ENCODE measurements at places on chromosomes 7 and 10. TPM values are rescaled to one million over a fixed set of nuclear protein-coding genes. Genes with fewer than 3 reads are reported as not detected.

The CNTNAP2 gene
- polyA plus RNA-seq: 1.5 TPM

GRCh38 chr10:128543151-128543550, 416.9 kb upstream of the MKI67 start:
- no peak overlapping the region for H3K4me3 ChIP-seq
- DNase-seq: no peak
- H3K36me3 ChIP-seq: no peaks in the 10 kb centered on the region
- no peaks in the 10 kb centered on the region for H3K27me3 ChIP-seq
- H3K27ac ChIP-seq: no peak overlapping the region

GRCh38 chr10:93309062-93309461, 173.1 kb downstream of the MYOF start:
- H3K4me3 ChIP-seq: no peak overlapping the region
- no peak overlapping the region for H3K27ac ChIP-seq
- H3K4me1 ChIP-seq: no peaks in the 10 kb centered on the region
- H3K27me3 ChIP-seq: no peaks in the 10 kb centered on the region
- H3K36me3 ChIP-seq: no peaks in the 10 kb centered on the region
- DNase-seq: no peak

DNA sequence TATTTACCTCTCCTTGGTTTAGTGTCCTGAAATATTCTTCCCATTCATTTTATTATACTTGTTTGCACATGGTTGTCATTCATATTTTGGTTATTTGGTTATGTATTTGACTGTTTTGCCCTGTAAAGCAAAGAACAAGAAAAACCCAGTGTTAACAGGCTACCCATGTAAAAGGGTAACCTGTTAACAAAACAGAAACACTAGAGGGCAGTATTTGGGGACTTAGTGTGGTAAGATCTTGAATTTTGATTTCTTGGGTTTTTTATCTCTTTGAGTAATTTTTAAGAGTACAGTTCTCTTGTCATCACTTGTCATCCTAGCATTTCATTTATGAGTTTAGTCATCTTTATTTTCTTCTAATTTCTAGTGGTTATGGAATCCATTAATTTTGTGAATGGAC, 51.3 kb downstream of the POLL start:
- H3K27me3 ChIP-seq: no peaks in the 10 kb centered on the region
- H3K27ac ChIP-seq: no peak overlapping the region
- no peaks in the 10 kb centered on the region for H3K36me3 ChIP-seq
- H3K4me3 ChIP-seq: no peak overlapping the region
- no peak for DNase-seq

The MKX gene
- polyA plus RNA-seq: 11.2 TPM

- H3K36me3 ChIP-seq: no peaks in the 10 kb centered on the region
- H3K27me3 ChIP-seq: no peaks in the 10 kb centered on the region
- DNase-seq: no peak
- no peak overlapping the region for H3K4me3 ChIP-seq
Measured at GRCh38 chr10:82313401-82313800, 438.4 kb downstream of the NRG3 start.

- H3K4me3 ChIP-seq: no peak overlapping the region
- H3K27ac ChIP-seq: no peak overlapping the region
- H3K27me3 ChIP-seq: no peaks in the 10 kb centered on the region
Measured at GRCh38 chr10:112803961-112804401, 146.1 kb upstream of the TCF7L2 start.

GRCh38 chr7:108071551-108071950, 58.6 kb downstream of the LAMB4 start:
- H3K4me3 ChIP-seq: no peak overlapping the region
- no peak overlapping the region for H3K27ac ChIP-seq
- no peaks in the 10 kb centered on the region for H3K27me3 ChIP-seq
- no peak for DNase-seq
- no peaks in the 10 kb centered on the region for H3K4me1 ChIP-seq
- H3K36me3 ChIP-seq: no peaks in the 10 kb centered on the region
